Uterus (tissue), 4 donors: ENCODE measurements at places on chromosomes 3 and 15.

DNA sequence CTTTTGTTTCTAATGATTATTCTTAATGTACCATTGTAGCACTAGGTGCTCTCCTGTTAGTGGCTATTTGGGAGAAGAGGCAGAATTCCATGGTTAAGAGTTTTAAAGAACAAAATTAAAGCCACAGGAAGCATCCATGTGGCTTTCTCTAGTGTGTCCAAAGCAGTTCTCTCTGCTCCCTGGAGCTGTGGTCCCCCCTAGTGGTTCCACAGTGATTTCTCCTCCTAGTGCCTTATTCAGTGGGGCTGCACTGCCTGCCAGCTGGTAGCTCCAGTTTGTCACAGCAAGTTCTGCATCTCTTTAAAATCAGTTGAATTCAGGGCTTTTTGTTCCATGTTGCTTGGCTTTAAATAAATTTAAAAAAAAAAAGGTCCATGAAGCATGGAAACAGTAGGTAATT lies 39.6 kb upstream of the FAM98B start:
- peak; percentile 23 for DNase-seq

DNA sequence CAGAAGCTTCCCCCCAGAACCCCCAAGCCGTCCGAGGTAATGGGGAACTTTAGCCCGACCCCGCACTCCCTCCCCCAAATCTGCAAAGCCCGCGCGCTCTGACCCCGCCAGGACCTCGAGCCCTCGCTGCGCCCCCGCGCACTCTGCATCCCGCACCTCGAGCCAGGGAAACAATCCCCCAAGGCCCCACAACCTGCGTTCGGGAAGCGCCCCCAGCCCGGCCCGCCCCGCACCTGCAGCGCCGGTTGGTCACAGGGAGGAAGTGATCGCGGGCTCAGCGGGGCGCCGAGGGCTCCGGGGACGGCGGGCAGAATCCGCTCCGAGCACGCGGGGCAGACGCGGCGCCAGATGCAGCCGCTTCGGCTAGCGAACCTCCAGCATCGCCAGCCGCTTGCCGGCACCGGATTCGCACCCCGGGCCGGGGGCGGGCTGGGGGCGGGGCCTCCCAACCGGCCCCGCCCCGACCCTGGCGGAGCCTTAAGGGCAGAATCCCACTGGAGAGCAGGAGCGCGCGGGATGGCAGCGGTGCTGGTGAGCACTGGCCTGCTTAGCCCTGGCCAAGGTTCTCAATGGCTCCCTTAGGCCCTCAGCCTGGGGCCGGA lies at the start of gene CAMKV:
TSS of gene CAMKV (minus strand) at position 382 of the 602 bp plus-strand sequence. CDS start 7,518 bp downstream, outside the sequence.
- no peak for DNase-seq

DNA sequence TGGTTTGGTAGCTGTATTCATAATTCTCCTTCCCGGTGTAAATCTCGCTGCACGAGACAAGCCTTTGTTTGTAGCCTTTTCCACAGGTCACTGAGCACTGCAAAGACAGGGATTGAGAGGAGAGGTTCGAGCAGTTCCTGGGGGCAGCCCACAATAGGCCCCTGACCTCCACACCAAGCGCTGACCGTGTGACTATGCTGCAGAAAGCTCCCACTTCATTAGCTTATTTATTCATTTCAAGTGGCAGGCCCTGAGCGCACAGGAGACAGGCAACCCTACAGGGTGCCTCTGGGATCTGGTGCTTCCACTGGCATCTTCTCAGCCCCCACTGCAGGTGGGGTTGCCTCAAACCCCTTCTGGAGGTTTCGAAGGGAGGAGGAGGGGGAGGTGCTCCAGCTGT lies 140.9 kb downstream of the ADAMTS9 start:
- DNase-seq = no peak

- DNase-seq = no peak
These were observed 103.8 kb upstream of the CHRM5 start for GRCh38 chr15:33864360-33865075.

- DNase-seq = no peak
These were observed 235.7 kb upstream of the KCNMB2 start for GRCh38 chr3:178300441-178300959.

- DNase-seq = no peak
These were observed 85.8 kb downstream of the CFAP20DC start for GRCh38 chr3:58963928-58964503.

GRCh38 chr15:59892985-59893384 lies 111.1 kb upstream of the FOXB1 start:
- no peak for DNase-seq

DNA sequence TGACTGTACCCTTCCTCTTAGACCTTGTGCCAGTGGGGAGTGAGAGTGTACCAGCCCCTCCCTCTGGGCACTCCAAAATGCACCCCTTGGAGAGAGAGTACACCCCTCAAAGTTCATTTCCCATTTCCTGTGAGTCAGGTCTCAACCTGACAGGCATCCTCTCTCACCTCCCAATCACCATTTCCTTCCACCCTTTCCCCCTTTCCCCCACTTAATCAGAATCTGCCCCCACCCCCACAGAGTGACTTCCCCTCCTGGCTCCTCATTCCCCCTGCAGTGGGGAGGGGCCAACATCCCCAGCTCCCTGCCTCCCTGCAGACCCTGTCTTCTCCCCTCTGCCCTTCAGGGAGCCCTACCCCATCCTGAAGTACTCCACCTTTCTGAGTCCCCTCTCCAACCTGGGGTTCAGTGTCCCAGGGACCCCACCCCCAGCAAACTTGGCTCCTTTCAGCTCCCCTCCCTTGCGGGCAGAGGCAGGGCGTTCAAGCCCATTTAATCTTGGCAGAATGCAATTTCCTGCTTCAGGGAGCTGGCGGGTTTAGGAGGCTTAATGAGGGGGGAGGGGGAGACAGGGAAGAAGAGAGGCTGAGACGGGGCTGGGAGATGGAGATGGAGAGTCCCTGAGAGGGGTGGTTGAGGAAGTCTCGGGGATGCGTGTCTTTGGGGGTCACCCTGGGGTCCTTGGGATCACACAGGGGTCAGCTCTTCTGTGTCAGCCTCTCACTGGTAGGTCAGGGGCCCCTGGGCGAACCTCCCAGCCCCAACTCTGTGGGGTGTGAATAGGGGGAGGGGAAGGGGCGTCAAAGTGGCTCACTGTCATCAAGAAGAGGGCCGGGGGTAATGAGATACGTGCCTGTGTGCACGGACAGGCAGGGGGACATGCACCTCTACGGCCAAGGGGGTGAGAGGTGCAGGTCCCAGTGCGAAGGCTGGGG lies 16.6 kb upstream of the SEMA3F start:
- DNase-seq = no peak

GRCh38 chr3:49411968-49412631 lies at the start of the genes RHOA and TCTA:
Gene RHOA (minus strand): TSS chr3:49411976. CDS start chr3:49375589, 36,387 bp downstream.
Gene TCTA (plus strand): TSS chr3:49412423. CDS start chr3:49412427, 4 bp downstream.
- DNase-seq = peak; percentile 99

GRCh38 chr15:93129702-93130488 lies 40.9 kb upstream of the RGMA start:
- no peak for DNase-seq

- no peak for DNase-seq
These were observed 23.1 kb downstream of the AADAC start for GRCh38 chr3:151837057-151837456.

GRCh38 chr15:68909601-68910100 lies 20.7 kb upstream of the SPESP1 start:
- DNase-seq = no peak

DNA sequence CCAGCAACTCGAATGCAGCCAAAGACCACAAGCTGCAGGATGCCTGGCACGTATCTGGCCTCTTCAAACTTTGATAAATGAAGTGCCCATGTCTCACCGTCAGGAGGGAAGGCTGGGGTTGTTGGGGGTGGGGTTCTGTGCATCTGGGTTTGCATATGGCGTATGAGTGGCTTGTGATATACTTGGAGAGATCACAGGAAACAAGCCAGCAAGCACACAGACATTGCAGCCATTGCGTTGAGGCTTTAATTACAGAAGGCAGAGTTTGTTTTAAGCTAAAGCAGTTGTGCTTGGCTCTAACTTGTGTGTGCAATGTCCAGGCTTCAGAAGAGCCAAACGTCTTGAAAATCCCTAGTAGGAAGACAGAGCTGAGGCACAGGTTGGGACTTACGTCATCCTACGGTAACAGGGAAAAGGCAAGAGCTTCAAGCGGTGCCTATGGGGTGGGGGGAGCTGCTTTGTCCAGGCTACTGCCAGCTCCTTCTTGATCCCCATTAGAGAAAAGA lies 109.2 kb downstream of the ASB7 start:
- DNase-seq = peak; percentile 17

- no peak for DNase-seq
These were observed 3.3 kb upstream of the HES1 start for GRCh38 chr3:194132465-194133286.

DNA sequence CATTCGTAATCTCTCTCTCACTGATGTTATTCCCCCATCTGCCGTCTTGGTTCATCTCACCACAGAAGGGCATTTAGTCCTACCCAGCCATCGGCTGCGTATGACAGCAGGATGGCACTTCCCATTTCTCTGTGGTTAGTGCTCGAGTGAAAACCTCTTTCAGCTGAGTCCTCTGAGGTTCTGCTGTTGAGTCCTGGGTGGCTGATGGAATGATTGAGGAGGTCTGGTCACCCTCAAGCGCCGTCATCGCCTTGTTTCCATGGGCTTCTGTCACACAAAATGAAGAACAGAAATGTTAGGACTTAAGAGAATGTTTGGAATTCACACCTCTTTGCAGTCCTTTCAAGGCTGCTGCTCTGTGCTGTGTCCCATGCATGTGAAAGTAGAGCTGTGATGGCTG lies 9.4 kb upstream of the SACM1L start:
- no peak for DNase-seq
